CD4-positive, alpha-beta T cell treated with Interleukin-17A for 4 hours (primary cell): ENCODE measurements at places on chromosomes 7 and 10.

DNA sequence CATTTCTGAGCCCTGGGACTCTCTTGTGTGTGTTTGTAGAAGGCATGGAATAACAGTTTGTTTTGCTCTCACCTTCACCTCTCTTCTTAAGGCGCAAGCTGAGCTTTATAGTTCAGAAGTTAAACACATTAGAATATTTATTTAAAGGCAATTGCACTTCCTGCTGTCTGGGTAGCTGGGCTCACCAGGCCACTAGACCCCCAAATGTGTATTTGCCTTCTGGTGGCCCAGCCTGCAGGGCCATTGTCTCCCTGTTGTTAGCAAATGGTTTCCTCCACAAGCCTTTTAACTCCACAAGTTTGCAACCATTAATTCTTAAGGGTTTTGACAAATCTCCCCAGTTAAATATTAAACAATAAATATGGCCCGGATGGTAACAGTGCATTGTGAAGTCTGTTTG is 31.1 kb upstream of the NEUROD6 start:
- DNase-seq: no peak

DNA sequence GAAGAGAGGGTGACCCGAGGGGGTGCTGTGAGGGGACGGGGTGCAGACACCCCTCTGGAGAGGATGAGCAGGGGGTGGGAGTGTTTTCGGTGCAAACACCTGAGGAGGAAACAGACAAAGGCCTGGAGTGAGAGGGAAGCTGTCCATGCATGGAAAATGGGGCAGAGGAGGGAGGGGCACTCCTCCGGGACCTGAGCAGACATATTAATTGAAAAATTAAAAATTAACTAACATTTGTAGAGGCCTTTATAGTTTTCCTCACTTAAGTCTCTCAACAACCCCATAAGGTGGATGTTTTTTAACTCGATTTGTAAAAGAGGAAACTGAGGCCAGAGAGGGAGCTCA is 1.2 kb downstream of the VPS37D start:
- DNase-seq: no peak

GRCh38 chr7:1359051-1359400 is 100.2 kb downstream of the MICALL2 start:
- DNase-seq: no peak

DNA sequence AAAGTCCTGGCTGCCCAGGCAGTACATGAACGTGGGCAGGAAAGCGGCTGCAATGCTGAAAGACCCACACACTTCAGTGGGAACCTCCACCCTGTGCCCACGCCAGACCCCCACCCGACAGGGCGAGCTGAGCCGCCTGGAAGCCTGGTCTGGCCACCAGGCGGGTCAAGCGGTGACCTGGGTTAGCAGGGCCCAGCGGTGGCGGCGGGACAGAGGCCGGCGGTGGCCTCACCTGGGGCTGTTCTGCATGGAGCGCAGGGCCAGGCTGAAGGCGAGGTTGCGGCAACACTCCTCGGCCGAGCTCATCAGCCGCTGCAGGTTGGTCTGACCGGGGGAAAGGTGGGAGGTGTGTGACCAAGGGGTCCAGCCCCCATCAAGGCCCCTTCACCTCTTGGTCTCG is 11.6 kb upstream of the MICALL2 start:
- no peak for DNase-seq

GRCh38 chr7:78112488-78112887 is 313.9 kb downstream of the PHTF2 start:
- DNase-seq: no peak

DNA sequence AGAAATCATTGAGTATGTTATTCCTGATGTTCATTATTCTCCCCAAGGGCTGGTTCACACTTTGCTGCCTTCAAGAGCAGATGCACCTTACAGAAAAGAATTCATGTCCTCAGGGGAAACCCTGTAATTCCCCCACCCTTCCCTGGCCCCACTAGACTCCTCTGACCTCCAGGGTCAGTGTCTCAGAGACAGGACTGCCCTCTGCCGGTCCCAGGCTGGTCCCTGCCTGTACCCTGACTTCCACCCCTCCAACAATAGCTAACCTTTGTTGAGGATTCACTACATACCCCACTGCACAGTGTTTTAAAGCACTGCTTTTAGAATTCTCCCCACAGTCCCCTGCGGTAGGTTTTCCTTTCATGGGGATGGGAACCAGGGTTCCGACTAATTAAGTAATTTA is 4.4 kb upstream of the SEPHS1 start:
- DNase-seq: no peak

DNA sequence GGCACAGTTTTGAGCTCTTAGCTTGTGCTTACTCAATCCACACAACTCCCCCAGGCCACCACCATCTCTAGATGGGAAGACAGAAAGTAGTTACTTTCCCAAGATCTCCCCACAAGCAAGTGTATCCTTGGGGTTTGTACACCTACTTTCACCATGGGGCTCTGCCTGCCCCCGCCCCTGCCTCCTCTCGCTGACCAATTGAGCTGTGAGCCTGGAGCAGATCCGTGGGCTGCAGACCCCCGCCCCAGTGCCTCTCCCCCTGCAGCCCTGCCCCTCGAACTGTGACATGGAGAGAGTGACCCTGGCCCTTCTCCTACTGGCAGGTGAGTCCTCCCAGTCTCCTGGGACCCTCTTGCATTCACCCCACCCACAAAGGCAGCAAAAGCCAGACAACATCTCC is 2.0 kb downstream of the FXYD4 start:
- DNase-seq: no peak

DNA sequence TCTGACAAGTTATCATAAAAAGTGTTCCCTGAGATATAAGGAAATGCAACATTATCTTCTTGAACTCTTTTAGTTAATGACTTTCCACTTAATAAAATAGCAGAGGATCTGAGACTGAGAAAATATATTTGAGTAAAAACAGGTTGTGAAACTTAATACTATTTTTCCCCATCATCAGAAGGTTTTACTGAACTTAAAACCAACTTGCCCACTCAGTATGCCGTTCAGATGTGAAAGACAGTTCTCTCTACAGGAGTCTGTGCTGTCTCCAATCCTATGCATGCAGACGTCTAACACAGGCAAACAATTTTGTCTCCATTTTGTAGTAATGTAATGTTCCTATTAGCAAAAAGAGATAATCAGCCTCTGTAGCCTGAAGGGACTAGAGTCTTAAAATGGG is 38.2 kb upstream of the CYP2C18 start:
- no peak for DNase-seq

- no peak for DNase-seq
Observed at GRCh38 chr7:39825401-39825980, 124.6 kb upstream of the CDK13 start.

DNA sequence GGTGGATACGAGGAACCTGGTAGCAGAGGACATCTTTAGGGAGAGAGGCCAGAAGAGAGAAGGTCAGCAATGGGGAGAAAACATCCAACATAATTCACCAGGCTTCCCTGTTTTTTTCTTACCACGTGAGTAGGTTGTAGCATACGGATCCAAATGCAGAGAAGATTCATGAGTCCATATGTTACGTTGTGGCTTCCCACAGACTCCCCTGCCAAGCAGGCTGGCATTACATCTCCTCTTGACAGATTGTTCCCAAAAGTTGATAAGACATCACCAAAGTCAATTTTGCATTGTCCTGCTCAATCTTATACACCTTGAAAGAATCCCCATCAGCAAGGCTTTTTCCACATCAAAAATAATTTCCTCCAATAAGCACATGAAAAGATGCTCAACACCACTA is 39.7 kb downstream of the DRGX start:
- DNase-seq: no peak

DNA sequence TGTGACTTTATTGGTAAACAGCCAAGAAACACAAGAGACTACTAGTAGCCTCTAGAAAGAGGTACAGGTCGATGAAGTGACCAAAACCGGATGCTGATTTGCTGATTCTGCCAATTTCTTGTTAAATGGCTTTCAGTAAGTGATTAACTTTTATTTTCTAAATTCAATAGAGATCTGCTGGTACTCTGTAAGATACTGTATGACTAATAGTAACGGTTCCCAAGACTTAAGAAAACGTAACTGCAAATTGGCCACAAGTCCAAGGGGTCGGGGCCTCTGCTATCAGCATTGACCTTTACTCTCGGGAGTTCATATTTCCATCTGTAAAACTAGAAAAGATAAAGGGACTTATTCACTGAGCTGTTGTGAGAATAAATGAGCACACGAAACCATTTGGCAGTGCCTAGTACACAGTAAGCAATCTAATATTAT is 1.4 kb downstream of the FAM3C start:
- DNase-seq: no peak

- DNase-seq: no peak
Observed at GRCh38 chr7:69956541-69956940, 358.3 kb downstream of the AUTS2 start.

DNA sequence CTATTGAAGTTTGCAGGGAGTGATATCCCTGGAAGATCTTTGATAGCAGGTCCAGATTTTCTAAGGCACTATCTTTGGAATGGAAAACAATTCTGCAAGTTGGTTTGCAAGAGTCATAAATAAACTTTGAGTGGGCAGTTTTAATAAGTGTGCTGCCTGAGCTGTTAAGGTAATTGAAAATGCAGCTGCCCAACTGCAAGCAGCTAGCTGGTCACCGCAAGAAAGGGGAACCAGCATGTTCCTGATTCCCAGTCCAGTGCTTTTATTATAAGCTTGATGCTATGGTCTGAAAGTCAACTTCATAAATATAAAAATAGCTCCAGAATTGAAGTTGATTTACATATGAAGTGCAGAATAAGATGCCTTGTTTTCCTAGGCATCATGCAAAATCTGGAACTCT is 308.4 kb downstream of the ZNF248 start:
- no peak for DNase-seq

GRCh38 chr7:24884401-24884800 is 95.6 kb downstream of the OSBPL3 start:
- DNase-seq: no peak

GRCh38 chr10:97325754-97326153 is 6.7 kb downstream of the FRAT1 start:
- no peak for DNase-seq
